Adipocyte (in vitro differentiated cells): ENCODE measurements at places on chromosomes 16 and 17.

GRCh38 chr17:77721846-77722160 is 236.7 kb upstream of the TNRC6C start:
- no peak for DNase-seq

- no peak for DNase-seq
These were observed 13.2 kb downstream of the RHBDL3 start for GRCh38 chr17:32278815-32279214.

DNA sequence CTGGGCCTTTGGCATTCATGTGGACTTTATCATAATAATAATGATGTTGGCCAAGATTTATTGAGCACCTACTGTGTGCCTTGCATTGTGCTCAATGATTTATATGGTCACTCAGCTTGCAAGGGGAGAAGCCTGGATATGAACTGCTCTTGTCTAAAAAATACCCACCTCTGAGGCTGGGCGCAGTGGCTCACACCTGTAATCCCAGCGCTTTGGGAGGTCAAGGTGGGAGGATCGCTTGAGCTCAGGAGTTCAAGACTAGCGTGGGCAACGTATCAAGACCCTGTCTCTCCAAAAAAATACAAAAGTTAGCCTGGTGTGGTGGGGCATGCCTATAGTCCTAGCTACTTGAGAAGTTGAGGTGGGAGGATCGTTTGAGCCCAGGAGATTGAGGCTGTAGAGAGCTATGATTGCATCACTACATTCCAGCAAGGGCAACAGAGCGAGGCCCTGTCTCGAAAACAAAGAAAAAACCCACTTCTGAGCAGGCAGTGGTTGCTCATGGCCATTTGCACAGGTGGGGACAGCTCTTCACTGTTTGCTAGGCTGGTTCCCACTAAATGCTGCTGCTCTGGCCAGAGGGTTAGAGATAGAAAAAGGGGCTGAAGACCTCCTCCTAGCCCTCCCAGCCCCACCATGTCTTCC is 4.3 kb upstream of the ADGRG1 start:
- DNase-seq, result peak; percentile 57

- DNase-seq, result no peak
These were observed 7.7 kb upstream of the PRSS22 start for GRCh38 chr16:2865651-2866050.

GRCh38 chr16:8713635-8714172 is 39.3 kb downstream of the ABAT start:
- no peak for DNase-seq

GRCh38 chr17:69325518-69326376 is 1.2 kb downstream of the ABCA5 start:
- no peak for DNase-seq

- DNase-seq, result peak; percentile 62
These were observed 797 bp downstream of the HES7 start for GRCh38 chr17:8122924-8123694.

GRCh38 chr16:30355954-30356308 is 823 bp upstream of the CD2BP2 start:
- no peak for DNase-seq

GRCh38 chr17:52170963-52171572 is 12.6 kb upstream of the CA10 start:
- peak; percentile 3 for DNase-seq

- no peak for DNase-seq
These were observed 105.3 kb downstream of the SPECC1 start for GRCh38 chr17:20114466-20114865.

GRCh38 chr16:30527635-30528178 is 1.3 kb upstream of the ZNF768 start:
- no peak for DNase-seq

DNA sequence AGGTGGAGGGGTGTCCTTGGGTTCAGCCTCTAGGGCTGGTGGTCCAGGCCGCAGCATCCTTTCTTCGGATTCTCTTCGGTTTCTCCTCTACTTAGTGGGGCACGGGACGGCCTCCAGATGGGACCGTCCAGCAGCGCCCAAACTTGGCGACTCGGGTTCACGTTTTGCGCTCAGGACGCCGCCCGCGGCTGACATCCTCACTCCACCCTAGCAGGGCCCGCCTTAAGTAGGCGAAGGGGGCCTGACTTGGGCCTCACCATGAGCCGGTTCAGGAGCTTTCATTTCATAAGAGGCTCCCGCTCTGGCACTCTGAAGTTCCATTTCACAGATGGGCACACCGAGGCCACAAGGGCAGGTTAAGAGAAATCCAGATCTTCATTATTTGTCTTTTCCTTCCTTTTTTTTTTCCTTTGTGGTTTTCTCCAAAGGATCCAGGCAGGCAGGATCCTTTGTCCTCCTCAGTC is 141.2 kb downstream of the SEC14L1 start:
- DNase-seq, result no peak

GRCh38 chr17:68709461-68709860 is 108.3 kb upstream of the FAM20A start:
- no peak for DNase-seq

- DNase-seq, result peak; percentile 88
These were observed at the start of the genes SGSH and SLC26A11 for GRCh38 chr17:80220054-80220735. SGSH (minus strand) TSS chr17:80220333; CDS start chr17:80220313, 20 bp downstream. SLC26A11 (plus strand) TSS chr17:80220427; CDS start chr17:80221561, 1,134 bp downstream.

DNA sequence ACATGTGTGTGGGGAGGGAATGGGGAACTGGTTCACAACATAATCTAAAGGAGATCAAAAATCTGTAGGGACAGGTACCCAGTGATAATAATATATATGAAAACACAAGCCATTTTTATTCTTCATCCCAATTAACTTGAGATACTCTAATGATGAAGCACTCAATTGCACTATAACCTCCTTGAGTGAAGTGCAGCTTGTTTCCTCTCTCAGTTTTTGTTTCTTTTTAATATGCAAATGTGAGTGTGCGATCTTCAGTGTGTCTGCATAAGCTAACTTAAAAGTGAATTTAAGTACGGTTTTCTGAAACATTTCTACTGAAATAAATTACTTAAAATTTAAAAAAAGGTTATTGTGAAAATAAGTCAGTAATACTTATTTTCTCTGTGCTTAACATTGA is 623.5 kb downstream of the CDH11 start:
- no peak for DNase-seq

- peak; percentile 79 for DNase-seq
These were observed 5.4 kb upstream of the MMD start for GRCh38 chr17:55426851-55427586.

DNA sequence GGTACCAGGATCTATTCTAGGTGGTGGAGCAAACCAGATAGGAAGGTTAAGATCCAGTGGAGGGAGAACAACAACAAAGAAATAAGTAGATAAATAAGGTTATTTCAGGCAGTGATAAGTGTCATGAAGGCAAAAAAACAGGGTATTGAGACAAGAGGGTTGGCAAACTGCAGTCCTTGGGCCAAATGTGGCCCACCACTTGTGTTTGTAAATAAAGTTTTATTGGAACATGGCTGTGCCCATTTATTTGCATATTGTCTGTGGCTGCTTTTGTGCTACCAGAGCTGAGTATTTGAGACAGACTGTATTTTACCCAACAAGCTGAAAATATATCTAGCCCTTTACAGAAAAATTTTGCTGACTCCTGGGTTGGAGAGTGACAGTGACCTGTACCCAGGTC is 361.3 kb downstream of the XYLT1 start:
- no peak for DNase-seq

DNA sequence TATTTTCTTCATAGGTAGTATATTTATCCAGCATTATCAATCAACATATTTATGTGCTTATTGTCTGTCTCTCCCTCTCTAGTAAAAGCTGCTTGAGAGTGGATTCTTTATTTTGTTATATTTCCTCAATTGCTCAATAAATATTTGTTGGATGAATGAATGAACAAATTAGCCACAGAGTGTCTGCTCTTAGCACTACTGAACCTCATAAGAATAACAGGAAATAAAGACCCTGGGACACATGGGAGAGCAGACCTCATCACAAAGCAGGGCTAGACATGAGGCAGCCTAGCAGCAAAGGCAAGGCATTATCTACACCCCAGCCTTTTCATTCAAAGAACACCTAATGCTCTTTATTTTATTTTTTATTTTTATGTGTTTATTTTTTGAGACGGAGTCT is 34.9 kb upstream of the TANC2 start:
- peak; percentile 2 for DNase-seq

GRCh38 chr17:63512388-63512787 is 10.8 kb upstream of the KCNH6 start:
- no peak for DNase-seq

- DNase-seq, result peak; percentile 87
These were observed 23.2 kb downstream of the ITGB3 start for GRCh38 chr17:47276868-47277267.

- DNase-seq, result no peak
These were observed 287.5 kb downstream of the NPIPA8 start for GRCh38 chr16:18048853-18049546.

- no peak for DNase-seq
These were observed 4.7 kb downstream of the DLX3 start for GRCh38 chr17:49990331-49990730.

DNA sequence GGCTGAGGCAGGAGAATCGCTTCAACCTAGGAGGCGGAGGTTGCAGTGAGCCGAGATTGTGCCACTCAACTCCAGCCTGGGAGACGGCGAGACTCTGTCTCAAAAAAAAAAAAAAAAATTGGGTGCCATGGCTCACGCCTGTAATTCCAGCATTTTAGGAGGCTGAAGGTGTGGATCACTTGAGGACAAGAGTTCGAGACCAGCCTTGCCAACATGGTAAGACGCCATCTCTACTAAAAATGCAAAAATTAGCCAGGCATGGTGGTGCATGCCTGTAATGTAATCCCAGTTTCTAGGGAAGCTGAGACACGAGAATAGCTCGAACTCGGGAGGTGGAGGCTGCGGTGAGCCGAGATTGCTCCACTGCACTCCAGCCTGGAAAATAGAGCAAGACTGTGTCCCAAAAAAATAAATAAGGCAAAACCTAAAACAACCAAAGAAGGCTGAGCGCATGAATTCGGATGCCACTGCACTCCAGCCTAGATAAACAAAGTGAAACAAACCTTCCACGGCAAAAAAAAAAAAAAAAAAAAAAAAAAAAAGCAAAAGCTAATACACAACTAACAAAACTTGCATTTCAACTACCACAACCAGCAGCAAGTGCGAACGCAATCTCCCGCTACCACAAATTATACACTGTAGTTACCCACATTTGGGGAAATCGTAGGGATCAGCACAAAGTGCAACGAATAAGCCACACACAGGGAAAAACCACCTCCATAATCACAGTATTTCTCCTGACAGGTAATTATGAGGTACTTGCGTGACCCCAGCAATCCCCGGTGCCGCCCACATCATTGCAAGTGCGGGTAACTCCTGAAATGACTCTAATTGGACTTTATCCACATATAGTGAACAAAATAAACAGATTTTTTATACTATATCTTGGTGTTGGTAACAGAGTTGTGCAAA is 25.6 kb downstream of the TEX14 start:
- no peak for DNase-seq

GRCh38 chr17:38701504-38702165 is 3.4 kb upstream of the MLLT6 start:
- DNase-seq, result peak; percentile 59

- no peak for DNase-seq
These were observed 98.9 kb upstream of the GSE1 start for GRCh38 chr16:85514295-85514597.

GRCh38 chr16:88932929-88933328 is 44.1 kb downstream of the CBFA2T3 start:
- DNase-seq, result no peak

- DNase-seq, result peak; percentile 86
These were observed 7.3 kb upstream of the VEZF1 start for GRCh38 chr17:57995076-57995956.

- peak; percentile 90 for DNase-seq
These were observed at the start of gene PGS1 for GRCh38 chr17:78378225-78379130. PGS1 (plus strand) TSS chr17:78378649; CDS start chr17:78378666, 17 bp downstream.

- DNase-seq, result no peak
These were observed 6.9 kb downstream of the RGS9 start for GRCh38 chr17:65143889-65144604.

DNA sequence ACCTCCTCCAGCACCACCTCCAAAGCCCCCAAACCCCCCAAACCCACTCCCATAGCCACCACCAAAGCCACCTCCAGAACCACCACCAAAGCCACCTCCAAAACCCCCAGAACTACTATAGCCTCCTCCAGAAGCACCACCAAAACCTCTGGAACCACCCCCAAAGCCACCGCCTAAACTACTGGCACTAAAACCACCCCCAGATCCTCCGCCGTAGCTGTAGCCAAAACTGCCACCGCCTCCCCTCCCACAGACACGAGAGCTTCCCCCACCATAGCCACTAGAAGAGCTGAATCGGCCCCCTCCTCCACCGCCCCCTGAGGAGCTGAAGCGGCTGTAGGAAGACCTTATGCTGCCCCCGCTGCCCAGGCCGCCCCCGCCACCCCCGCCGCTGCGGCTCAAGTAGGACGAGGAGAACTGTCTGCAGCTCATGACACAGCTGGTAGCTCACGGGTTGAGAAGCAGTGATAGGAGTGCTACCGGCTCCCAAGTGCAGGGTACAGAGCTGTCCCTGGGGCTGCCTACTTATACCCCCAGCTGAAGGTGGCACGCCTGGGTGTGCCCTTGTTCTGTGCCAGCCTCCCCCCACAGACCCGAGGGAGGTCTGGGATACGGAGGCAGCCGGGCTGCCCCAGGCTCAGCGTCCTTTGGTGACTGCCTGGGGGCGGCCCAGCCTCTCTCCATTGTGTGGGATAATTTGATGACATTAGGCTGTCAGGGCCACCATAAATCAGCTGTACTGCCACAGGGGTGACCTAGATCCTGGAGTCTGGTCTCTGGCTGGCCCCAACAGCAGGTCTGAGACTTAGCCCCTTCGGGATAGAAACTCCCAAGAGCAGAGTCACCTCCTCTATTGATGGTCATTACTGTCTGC is at the start of gene KRT9:
TSS of gene KRT9 (minus strand) at position 499 of the 874 bp plus-strand sequence. CDS start at position 432, 67 bp downstream.
- DNase-seq, result no peak

- DNase-seq, result no peak
These were observed 18.5 kb downstream of the SLC16A3 start for GRCh38 chr17:82247182-82247823.

DNA sequence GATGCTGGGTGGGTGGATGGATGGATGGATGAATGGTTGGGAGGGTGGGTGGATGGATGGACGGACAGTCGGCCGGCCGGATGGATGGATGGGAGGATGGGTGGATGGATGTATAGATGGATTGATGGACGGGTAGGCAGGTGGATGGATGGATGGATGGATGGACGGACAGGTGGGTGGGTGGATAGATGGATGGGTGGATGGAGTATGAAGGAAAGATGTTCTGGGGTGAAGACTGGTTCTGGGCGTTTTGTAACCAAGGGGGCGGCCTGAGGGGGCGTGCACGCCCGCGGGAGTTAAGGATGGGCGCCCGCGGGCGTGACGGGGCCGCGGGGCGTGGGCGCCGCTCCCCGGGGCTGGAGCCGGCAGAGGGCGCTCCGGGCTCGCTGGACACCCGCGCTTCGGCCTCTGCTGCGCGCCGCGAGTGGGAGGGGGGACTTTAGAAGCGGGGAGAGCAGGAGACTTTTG is at the start of gene NECAB2:
TSS of gene NECAB2 (plus strand) at position 407 of the 468 bp plus-strand sequence. CDS start 405 bp downstream, outside the sequence.
- DNase-seq, result peak; percentile 79
